ENCODE measurements at places on chromosomes 4 and X. TPM values are rescaled to one million over a fixed set of nuclear protein-coding genes. Genes with fewer than 3 reads are reported as not detected.

Gene NOX1
- not detected for total RNA-seq

Gene GPR101
- not detected for total RNA-seq

Gene HSFX1
- 0.16 TPM for total RNA-seq

Gene FHIP1A
- total RNA-seq = 0.13 TPM

Gene AIMP1
- 19.2 TPM for total RNA-seq

Gene PLAC1
- total RNA-seq = under 0.01 TPM

Gene CYP4V2
- total RNA-seq = 3.7 TPM

Gene FAM47A
- not detected for total RNA-seq

Gene CDKN2AIP
- total RNA-seq = 13.8 TPM

Gene PABPC1L2A
- not detected for total RNA-seq

Gene UGT2B10
- not detected for total RNA-seq

Gene SLC10A4
- total RNA-seq = 0.06 TPM

Gene EGFL6
- not detected for total RNA-seq

Gene PCSK1N
- total RNA-seq = not detected

Gene SYP
- total RNA-seq = 0.31 TPM

Gene GPR50
- total RNA-seq = not detected

Gene CT55
- total RNA-seq = not detected

Gene PCYT1B
- not detected for total RNA-seq

Gene STX18
- total RNA-seq = 13.6 TPM

All from bladder microvascular endothelial cell (primary cell).